Ammon's horn (tissue), 1 donor: ENCODE measurements at places on chromosomes 7 and 10.

DNA sequence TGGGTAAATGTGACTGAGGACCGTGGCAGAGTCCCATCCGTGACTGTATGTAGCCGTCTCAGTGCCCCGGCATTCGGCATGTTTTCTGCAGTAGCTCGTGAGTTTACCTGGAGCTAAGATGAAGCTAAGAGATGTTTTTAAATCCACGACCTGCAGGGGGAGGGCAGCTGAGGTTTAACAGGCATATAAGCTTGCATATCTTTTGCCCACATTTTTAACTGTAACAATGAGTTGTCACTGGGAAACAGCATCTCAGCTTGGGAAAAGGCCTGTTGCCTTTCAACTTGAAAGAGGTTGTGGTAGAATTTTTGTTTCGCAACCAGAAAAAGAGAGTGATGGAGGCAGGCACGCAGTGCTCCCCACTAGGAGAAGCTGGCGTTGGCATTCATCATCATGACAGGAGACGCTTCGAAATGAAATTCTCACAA is 77.7 kb downstream of the CELF2 start:
- DNase-seq = no peak

DNA sequence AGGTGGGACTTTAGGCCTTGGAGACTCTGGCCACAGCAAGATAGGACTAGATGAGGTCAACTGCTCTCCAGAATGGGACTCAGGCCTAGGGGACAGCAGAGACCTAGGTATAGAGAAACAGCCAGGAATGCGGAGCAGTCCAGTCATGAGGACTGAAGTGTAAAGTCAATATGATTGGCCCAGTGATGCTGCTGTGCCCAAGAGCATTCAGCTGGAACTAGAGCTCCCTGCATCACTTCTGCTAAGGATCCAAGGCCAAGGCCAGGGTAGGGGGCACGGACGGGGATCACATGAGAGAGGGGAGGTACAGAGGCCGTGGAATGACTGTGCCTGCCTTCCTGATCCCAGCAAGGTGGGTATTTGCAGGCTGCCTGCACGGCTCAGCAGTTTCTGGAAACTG is 237.9 kb downstream of the FRMD4A start:
- no peak for DNase-seq

DNA sequence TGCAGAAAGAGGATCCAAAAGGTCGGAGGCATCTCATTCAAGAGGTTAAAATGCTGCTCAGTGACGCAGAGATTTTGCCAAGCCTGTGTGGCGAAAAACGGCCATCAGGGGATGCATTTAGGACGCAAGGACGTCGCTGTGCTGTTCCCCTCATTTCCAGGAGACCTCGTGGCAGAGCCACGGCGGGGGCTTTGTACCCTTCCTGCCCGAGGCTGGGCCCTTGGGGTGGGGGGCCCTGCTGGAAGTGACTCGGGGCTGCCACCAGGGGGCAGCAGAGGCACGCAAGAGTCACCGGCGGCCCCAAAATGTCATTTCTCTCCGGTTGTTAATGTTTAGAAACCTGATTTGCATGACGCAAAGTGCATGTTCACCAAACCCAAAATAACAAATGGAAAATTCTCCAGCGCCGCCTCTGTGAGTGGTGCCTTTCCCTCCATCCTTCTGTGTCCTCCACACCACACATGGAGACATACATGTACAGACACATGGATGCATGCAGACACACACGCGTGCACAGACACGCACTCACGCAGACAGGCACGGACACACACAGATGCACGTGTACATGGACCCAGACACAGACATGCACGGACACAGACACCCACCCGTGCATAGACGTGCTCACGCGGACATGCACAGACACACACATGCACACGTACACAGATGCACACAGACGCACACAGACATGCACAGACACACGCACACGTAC is 51.0 kb upstream of the NKX6-2 start:
- peak; percentile 63 for DNase-seq

GRCh38 chr7:431658-432111 is 88.0 kb downstream of the PDGFA start:
- peak; percentile 86 for DNase-seq

GRCh38 chr7:156305351-156305750 is 335.2 kb upstream of the RNF32 start:
- no peak for DNase-seq

DNA sequence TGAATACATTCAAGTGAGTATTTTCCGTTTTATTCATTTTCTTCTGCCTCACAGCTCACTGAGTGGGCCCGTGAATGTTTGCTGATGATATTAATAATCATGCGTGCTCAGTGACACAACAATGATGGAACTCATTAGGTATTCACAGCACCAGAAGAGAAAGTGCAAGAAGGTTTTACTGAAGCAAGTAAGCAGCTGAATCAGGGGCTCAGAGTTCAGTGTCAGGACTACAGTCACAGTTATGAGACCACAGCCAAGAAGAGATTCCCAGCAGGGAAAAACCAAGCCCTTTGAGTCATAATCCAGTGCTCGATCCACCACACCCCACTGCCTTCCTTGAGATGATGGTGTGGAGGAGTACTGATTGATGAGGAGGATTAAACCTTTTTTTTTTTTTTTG is 247.4 kb downstream of the KIAA1217 start:
- DNase-seq = no peak

GRCh38 chr7:89908736-89909135 is 245.5 kb upstream of the STEAP1 start:
- no peak for DNase-seq

DNA sequence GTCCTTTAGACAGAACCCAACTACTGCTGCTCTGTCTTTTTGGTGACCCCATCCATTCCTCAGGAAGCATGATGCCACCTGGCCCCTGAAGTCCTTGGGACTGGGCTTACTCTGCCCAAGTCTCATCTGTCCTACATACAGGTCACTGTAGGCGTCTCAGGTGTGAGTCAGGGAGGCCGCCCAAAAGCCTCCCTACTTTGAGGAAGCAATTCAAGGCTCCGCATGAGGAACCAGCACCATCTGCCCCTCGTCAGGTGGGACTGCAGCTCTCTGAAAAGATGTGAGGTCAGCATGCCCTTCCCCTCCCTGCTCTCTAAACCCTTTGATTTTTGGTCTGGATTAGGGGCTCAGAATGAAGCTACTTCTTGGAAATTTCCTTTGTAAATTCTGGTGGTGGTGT is 354.8 kb downstream of the CXCL12 start:
- no peak for DNase-seq

- DNase-seq = no peak
Observed at GRCh38 chr7:75646571-75647102, 92.1 kb downstream of the HIP1 start.

GRCh38 chr10:124612611-124613498 is 131.3 kb downstream of the FAM53B start:
- DNase-seq = no peak

DNA sequence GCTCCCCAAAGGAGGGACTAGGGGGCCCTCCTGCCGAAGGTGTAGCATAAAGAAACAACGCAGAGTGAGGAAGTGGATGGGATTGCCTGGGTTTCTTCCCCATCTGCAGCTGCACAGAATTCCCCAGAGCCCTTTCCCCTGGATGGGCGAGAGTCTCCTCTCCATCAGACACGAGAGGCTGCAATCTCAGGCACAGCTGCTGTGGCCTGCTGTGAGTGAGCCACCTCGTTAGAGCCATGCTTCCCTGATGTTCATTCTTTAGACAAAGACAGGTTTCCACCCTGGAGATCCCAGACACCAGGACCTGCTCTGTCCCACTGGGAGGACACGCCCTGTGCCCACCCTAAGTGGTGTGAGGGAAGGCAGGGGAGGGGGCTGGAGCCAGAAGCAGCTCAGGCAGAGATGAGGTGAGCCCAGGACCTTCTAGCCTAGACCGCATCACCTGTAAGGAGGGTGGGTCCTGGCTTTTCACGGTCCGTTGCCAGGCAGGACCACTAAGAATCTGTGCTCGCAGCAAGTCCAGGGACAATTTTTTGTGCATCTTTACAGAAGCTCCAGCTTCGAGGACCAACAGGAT is 268.6 kb upstream of the TCERG1L start:
- no peak for DNase-seq

DNA sequence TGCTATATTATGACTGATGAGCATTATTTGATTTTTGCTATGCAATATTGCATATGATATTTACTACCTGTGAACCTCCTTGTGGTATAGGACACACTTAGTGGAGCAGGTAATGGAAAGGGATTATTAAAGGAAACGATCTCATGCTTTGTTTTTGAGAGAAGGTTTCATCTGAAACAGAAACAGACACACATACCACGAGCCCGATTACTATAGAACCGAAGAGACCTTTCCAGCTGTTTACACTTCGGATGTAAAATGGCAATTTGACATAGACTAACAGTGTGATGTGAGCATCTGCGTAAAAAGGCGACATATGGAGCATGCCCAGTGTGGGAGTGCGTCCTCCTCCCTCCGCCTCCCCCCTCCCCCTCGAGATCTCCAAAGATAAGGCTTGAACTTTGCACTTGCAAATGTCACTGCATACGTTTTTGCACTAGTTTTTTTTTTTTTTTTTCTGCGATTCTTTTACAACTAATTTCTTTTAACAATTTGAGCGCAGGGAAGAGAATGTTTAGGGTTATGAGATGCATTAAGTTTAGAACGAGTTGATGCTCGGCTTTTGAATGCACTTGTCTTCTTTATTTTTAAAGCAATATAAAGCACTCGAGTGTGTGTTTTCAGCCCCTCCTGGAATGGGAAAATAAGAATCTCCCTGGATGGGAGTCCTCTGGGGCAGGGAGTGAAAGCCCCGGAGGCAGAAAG is 251.0 kb downstream of the NSUN6 start:
- DNase-seq = peak; percentile 48

DNA sequence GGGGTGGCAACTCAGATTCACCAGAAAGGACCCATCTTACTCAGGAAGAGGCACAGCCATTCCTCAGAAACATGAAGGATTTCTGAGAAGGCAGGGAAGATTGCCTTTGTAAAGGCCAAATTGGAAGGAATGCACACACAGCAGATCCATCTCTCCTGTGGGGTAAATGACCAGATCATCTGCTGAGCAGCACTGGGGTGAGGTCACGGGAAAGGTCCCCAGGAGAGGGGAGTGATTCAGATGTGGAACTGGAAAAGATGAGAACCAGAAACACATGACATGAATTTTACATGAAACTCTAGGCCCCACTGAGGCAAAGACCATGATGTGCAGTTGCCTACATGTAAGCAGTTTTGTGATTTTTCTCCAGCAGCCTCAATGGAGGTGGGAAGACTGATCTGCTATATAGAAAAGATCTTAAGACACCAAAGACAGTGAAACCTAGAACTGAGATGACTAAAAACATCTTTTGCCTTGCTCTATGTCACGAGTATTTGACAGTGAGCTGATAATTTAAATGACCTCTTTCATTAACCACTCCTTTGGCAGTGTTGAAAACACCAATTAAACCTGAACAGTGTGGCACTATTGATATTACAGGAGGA is 91.6 kb downstream of the AMPH start:
- no peak for DNase-seq

GRCh38 chr7:102944241-102944640 is 31.4 kb downstream of the LRRC17 start:
- no peak for DNase-seq

DNA sequence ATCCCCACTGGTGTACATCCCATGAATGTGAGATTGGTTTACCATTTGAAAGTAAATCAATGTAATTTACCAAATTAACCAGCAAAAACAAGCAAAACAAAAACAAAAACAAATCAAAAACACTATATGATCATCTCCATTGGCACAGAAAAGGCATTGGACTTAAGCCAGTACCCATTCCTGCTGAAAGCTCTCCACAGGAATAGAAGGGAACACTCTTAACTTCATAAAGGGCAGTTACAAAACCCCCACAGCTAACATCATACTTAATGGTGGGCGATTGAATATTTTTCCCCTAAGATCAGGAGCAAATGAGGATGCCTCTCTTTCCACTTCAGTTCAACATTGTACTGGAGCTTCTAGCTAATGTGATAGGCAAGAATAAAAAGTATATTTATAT is 34.1 kb downstream of the PRKG1 start:
- DNase-seq = no peak

GRCh38 chr7:22333680-22334141 is 23.2 kb downstream of the RAPGEF5 start:
- DNase-seq = no peak

DNA sequence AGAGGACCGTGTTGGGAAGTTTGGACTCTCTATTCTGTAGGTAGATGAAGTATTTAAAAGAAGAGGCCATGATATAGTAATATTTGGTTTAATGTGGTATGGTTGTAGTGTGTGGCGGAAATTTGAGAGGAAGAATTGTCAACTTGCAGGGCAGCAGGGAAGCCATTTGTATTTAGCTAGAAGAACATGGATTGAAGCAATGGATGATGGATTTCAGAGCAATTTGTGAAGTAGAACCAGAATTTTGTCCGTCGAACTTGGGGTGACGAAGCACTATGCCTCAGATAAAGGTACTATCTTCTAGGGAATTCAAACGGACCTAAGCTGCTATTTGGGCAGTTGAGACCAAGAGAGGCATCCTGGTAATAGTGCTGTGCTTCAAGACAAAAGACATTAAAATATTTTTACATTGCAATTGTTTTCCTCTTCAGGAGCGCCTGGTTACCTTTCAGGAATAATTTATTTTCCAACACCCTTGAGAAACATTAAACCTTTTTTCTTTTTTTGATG is 615 bp upstream of the WBP1L start:
- no peak for DNase-seq

GRCh38 chr10:60534761-60535389 is 145.2 kb upstream of the ANK3 start:
- DNase-seq = no peak

- DNase-seq = peak; percentile 40
Observed at GRCh38 chr7:4612939-4613841, 68.9 kb upstream of the FOXK1 start.

DNA sequence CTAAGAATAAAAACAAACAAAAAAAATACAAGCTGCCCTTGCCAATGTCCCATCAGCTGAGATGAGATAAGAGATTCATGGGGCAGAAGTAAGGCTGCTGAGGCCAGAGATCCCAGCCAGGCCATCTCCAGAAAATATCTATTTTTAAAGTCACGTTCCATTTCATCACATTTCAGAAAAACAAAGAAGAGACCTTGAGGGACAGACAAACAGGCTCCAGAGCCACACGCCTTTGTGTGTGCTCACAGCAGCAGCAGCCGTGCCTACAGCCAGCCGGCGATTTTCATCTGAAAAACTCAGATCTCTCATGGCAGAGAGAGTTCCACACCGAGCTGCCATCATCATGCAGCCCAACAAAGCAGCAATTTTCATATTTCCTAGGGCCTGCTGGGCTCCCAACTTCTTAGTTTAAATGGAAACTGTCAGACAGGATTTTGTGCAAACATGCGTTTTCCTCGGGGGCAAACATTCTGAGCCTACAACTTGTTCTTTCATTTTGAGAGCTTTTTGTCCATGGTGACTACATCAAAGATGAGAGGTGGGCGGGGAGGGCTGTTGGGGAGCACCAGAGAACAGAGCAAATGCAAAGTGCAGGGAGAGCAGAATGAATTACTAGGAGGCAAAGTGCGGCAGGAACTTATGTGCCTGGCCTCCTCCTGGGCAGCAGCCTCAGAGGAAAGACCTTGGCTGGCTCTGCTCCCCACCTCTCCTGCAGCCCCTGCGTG is 38.8 kb downstream of the DLG5 start:
- no peak for DNase-seq

DNA sequence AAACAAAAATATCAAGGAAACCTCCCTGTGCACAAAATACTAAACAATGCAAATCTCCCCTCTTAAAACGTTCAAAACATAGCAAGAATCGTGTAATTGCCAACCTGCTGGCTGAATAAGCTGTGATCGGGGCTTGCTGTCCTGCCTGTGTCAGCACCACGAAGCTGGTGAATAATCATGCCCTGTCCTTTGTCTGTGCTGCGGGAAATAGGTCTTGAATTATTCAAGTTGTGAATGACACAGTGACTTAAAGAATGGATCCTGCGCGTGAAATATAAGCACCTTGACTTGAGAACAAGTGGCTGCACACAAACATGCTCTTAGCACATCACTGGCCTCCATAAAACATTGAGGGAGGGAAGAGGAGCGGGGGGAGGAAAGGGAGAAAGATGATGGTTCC is 130.2 kb downstream of the OAT start:
- DNase-seq = no peak
